ENCODE measurements at places on chromosomes 3 and 15. TPM values are rescaled to one million over a fixed set of nuclear protein-coding genes. Genes with fewer than 3 reads are reported as not detected.

DNA sequence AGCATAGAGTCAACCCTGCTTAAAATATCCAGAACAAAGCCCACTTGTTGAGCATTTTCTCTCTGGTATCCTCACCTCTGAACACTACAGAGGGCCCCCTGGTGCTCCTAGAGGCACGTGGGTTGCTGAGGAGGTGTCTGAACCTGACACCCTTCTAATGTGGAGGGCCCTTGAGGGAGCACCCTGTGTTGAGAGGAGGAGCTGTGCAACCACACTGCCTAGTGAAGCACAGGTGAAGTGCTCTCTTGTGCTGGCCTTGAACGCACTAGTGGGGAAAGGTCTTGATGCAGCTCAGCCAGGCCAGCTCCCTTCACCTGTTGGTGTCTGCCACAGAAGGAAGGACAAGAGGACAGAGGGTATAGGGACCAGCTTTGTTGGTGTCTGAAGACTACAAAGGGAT lies 51.9 kb downstream of the CCK start:
- no peaks in the 10 kb centered on the region for H3K27me3 ChIP-seq
- H3K36me3 ChIP-seq: peaks cover 24% of the 10 kb centered on the region

GRCh38 chr3:58704745-58705144 lies 38.2 kb upstream of the FAM3D start:
- no peak overlapping the region for H3K4me3 ChIP-seq
- H3K27ac ChIP-seq: no peak overlapping the region
- no peaks in the 10 kb centered on the region for H3K4me1 ChIP-seq
- no peak for DNase-seq

DNA sequence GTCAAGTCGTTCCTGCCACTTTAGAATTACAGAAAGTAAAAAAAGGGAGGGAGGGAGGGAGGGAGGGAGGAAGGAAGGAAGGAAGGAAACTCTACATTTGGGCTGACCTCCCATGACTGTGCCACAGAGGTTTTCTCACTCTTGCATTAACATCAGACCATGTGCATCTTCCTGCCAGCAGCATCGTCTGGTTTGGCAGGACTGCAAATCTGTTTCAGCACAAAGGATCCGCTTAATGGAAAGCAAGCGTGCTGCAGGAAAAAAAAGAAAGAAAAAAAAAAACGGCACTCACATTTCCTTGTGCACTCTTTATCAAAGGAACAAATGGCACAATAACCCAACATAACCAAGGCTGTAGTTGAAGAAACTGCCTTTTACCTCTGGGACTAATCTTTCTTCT lies 148.8 kb upstream of the HES1 start:
- no peak overlapping the region for H3K4me3 ChIP-seq
- no peaks in the 10 kb centered on the region for H3K36me3 ChIP-seq
- no peaks in the 10 kb centered on the region for H3K27me3 ChIP-seq
- H3K4me1 ChIP-seq: peaks cover 7% of the 10 kb centered on the region

DNA sequence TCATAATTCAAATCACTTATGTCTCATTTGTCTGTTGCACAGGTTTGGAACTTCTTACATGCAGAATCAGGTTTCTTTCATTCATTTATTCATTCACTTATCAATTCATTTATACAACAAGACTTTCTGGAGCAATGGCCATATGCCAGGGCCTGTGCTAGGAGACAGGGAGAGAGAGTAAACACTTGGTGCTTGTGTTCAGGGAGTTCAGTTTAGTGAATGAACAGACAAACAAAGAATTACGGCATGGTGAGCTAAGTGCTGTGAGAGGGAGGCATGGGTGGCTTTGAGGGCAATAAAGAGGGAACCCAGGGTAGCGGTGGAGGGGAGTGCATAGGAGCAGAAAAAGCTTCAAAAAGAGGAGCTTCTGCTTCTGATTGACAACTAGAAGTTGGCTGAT lies 8.5 kb upstream of the IREB2 start:
- no peaks in the 10 kb centered on the region for H3K36me3 ChIP-seq
- DNase-seq: no peak
- H3K4me3 ChIP-seq: no peak overlapping the region

GRCh38 chr3:13322324-13322723 lies 97.8 kb downstream of the NUP210 start:
- H3K4me1 ChIP-seq: no peaks in the 10 kb centered on the region
- peaks cover 97% of the 10 kb centered on the region for H3K36me3 ChIP-seq
- no peak overlapping the region for H3K27ac ChIP-seq
- H3K4me3 ChIP-seq: no peak overlapping the region

GRCh38 chr3:17091910-17092582 lies 207.3 kb downstream of the PLCL2 start:
- H3K4me1 ChIP-seq: no peaks in the 10 kb centered on the region
- no peaks in the 10 kb centered on the region for H3K36me3 ChIP-seq
- DNase-seq: no peak
- H3K27ac ChIP-seq: no peak overlapping the region

DNA sequence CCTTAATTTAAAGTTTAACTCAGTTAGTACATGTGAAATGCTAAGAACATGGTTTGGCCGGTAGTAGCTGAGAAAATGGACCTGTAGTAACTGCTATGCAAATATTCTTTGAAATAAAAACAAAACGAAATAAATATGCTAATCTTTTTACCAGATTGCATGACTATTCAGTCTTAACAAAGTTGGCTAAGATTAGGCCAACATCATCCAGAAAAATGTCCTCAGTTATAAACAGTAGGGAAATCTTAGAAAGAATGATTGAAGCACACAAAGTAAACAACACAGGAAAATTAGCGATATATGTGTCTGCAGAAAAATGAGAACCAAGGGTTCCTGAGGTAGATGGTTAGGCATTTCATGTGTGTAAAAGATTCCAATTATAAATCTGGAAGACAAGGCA lies 832.1 kb downstream of the TUSC7 start:
- H3K27me3 ChIP-seq: no peaks in the 10 kb centered on the region
- no peak for DNase-seq
- H3K4me1 ChIP-seq: no peaks in the 10 kb centered on the region
- no peak overlapping the region for H3K27ac ChIP-seq

GRCh38 chr15:56916825-56917477 lies 1.5 kb upstream of the TCF12 start:
- DNase-seq: peak; percentile 27
- peak overlapping the region; percentile 88 for H3K4me3 ChIP-seq
- peaks cover 5% of the 10 kb centered on the region for H3K36me3 ChIP-seq
- peaks cover 3% of the 10 kb centered on the region for H3K4me1 ChIP-seq
- H3K27ac ChIP-seq: peak overlapping the region; percentile 92

DNA sequence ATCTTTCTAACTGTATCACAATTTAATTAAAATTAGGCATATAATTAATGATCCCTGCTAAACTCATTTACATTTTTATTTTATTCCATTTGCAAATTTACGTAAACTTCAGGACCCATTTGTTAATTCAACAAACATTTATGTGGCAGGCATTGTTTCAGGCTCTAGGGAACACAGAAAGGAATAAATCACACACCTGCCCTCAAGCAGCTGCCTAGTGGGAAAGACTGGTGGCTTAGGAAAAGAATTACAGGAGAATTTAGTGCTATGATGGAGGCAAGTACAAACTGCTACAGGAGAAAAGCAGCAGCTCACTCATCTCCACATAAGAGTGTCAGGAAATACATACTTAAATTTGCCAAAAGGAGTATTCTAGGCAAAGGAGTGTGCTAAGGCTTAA lies 11.2 kb downstream of the CBLB start:
- no peaks in the 10 kb centered on the region for H3K4me1 ChIP-seq
- H3K27ac ChIP-seq: no peak overlapping the region
- no peak overlapping the region for H3K4me3 ChIP-seq
- peaks cover 2% of the 10 kb centered on the region for H3K36me3 ChIP-seq

CATSPER2 gene
- total RNA-seq: 3.7 TPM

NDN gene
- total RNA-seq: 3.1 TPM

SLC24A5 gene
- not detected for total RNA-seq

GP5 gene
- total RNA-seq: not detected

FBXO40 gene
- not detected for total RNA-seq

PPP1R14D gene
- not detected for total RNA-seq

CCR3 gene
- not detected for total RNA-seq

ACP3 gene
- 0.18 TPM for total RNA-seq

HERC2 gene
- 66.2 TPM for total RNA-seq

XCR1 gene
- not detected for total RNA-seq

CP gene
- 0.75 TPM for total RNA-seq

Data from K562 (cell line).